ENCODE measurements at places on chromosomes 2 and 18. TPM values are rescaled to one million over a fixed set of nuclear protein-coding genes. Genes with fewer than 3 reads are reported as not detected.
A peak's percentile ranks its signal among the peaks of the same experiment; 100 is the strongest.

- no peak for DNase-seq
Observed at GRCh38 chr2:20516646-20517341, 69.9 kb downstream of the RHOB start.

- DNase-seq: no peak
Observed at GRCh38 chr2:173659509-173659908, 304.8 kb downstream of the CDCA7 start.

DNA sequence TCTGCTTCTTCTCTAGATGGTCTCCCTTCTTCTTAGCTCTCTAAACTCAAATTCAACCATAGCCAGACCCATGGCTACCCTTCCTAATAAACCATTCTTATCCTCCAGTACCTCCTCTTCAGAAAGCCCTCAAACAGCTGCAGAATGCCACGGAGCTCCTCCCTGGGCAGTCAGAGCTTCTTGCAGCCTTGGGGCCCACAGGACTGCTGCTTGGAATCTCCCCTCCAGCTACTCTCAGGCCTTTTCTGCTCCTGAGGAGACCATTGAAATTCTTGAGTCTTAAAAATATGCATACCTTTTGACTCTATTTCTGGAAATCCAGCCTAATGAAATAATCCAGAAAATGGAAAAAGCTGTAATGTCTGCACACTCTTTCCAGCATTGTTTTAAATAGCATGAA lies 30.7 kb downstream of the EFR3B start:
- DNase-seq: no peak

- DNase-seq: no peak
Observed at GRCh38 chr2:136025057-136025973, 39.9 kb upstream of the DARS1 start.

GRCh38 chr2:82731824-82732223 lies 1727.3 kb downstream of the SUCLG1 start:
- no peak for DNase-seq

DNA sequence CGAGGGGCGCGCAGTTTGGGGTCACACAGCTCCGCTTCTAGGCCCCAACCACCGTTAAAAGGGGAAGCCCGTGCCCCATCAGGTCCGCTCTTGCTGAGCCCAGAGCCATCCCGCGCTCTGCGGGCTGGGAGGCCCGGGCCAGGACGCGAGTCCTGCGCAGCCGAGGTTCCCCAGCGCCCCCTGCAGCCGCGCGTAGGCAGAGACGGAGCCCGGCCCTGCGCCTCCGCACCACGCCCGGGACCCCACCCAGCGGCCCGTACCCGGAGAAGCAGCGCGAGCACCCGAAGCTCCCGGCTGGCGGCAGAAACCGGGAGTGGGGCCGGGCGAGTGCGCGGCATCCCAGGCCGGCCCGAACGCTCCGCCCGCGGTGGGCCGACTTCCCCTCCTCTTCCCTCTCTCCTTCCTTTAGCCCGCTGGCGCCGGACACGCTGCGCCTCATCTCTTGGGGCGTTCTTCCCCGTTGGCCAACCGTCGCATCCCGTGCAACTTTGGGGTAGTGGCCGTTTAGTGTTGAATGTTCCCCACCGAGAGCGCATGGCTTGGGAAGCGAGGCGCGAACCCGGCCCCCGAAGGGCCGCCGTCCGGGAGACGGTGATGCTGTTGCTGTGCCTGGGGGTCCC lies at the start of gene ITGA4:
Gene ITGA4, plus strand, starts transcription at position 266 of the 620 bp plus-strand sequence. Its CDS starts 269 bp downstream, at position 535.
- peak; percentile 34 for DNase-seq

GRCh38 chr18:46346896-46347630 lies 242.9 kb downstream of the HAUS1 start:
- no peak for DNase-seq

DNA sequence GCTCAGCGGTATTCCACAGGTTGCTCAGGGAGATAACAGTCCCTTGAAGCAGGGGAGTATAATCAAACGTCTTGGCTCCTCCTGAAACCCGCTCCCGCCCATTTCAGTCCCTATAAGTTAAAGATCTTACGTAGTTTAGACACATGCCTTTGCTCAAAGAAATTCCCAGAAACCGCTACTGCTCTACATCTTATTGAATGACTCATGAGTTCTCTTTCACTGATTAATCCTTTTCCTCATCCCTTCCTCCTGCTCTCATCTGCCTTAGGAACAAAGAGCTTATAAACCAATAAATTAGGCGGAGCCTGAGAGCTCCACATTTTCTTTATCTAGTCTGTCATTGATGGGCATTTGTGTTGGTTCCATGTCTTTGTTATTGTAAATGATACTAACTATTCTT lies 4.2 kb upstream of the SERPINB4 start:
- DNase-seq: peak; percentile 62

GRCh38 chr2:857081-857480 lies 93.6 kb upstream of the SNTG2 start:
- DNase-seq: no peak

- DNase-seq: no peak
Observed at GRCh38 chr18:31098878-31099277, 3.3 kb downstream of the DSC2 start.

DNA sequence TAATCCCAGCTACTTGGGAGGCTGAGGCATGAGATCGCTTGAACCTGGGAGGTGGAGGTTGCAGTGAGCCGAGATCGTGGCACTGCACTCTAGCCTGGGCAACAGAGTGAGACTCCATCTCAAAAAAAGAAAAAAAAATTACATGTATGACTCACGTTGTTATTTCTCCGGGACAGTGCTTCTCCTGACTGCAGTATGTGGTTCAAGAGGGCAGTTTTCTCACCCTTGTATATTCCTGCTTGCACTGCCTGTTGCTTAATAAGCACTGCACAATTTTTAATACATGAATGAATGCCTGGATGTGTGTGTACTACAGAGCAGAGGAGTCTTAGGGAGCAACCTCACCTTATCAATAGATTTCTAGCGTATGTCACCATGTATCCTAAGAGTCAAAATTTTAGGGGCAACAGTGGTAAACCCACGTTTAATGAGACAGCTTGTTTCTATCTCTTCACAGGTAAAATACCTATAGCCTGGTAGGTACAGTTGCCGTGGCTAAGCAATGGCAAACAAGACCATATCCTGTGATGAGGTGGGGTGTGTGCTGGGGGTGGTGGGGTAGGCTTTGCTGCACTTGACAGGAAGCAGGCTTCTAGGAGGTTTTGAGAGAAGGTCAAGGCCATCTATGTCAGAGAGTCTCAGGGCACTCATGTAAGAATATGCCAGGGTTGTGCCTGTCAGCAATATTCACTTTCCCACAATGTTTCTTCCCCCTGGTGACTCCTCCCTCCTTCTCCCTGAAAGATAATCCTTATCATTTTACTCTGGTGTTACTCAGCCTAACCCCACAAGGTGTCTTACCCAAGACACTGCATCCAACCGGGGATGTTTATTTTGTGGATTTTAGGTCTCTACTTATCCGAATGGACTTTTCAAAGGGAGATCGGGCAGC lies 36.9 kb upstream of the MEX3C start:
- DNase-seq: peak; percentile 49

DNA sequence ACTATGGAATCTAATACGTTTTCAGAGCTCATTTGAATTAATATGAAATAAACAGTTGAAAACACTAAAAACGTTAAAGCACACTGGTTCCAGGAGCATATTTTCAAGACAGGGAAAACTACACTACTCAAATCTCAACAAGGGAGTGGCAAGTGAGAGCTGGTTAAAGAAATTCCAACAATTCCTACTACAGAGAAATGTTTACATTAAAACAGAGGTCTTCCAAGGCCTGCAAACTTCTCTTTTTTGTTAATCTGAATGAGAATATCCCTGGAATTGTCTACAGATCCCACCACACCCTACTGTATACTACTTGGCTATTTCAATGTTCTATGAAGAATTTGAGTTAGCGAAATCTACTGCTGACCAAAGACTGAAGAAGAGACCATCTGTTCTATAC lies 231.5 kb downstream of the ZEB2 start:
- no peak for DNase-seq

GRCh38 chr2:69203166-69203985 lies 183.7 kb downstream of the GFPT1 start:
- DNase-seq: no peak

Gene TWIST2
- total RNA-seq: 30.2 TPM

Gene CHRND
- total RNA-seq: not detected

Gene INPP4A
- total RNA-seq: 21.5 TPM

Gene SKOR2
- total RNA-seq: not detected
